ENCODE measurements at places on chromosomes 1 and 21. TPM values are rescaled to one million over a fixed set of nuclear protein-coding genes. Genes with fewer than 3 reads are reported as not detected.

DNA sequence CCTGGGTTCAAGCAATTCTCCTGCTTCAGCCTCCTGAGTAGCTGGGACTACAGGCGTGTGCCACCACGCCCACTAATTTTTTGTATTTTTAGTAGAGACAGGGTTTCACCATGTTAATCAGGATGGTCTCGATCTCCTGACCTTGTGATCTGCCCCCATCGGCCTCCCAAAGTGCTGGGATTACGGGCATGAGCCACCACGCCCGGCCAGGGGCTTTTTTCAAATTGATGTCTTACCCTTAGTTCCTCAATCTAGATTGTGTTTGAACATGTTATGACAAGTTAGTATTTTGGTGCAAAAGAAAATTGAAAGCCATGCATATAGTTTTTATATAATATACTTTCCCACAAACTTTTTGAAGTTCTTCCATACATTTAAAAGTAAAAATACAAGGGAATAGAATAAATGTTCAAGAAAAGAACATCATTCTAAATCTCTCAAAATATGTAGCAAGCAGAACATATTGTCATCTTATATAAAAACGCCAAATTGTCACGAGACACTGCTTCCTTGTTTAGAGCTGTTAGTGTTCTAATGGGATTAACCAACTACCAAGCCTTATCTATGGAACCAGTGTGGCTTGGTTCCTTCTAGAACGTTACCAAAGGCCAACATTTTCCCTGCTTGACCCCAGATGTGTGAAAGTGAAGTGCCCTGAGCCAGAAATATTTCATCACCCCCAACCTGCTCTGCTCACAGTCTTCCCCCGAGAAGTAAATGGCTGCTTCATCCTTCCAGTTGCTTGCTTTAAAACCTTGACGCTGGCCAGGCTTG is 9.5 kb upstream of the PLEKHM2 start:
- no peak for DNase-seq
- no peaks in the 10 kb centered on the region for H3K36me3 ChIP-seq
- no peak overlapping the region for H3K27ac ChIP-seq
- H3K27me3 ChIP-seq = no peaks in the 10 kb centered on the region
- H3K4me3 ChIP-seq = no peak overlapping the region

GRCh38 chr1:61282387-61282786 is 200.0 kb downstream of the NFIA start:
- no peak for DNase-seq
- no peaks in the 10 kb centered on the region for H3K4me1 ChIP-seq
- no peaks in the 10 kb centered on the region for H3K27me3 ChIP-seq
- H3K27ac ChIP-seq = no peak overlapping the region
- H3K4me3 ChIP-seq = no peak overlapping the region
- H3K36me3 ChIP-seq = no peaks in the 10 kb centered on the region

DNA sequence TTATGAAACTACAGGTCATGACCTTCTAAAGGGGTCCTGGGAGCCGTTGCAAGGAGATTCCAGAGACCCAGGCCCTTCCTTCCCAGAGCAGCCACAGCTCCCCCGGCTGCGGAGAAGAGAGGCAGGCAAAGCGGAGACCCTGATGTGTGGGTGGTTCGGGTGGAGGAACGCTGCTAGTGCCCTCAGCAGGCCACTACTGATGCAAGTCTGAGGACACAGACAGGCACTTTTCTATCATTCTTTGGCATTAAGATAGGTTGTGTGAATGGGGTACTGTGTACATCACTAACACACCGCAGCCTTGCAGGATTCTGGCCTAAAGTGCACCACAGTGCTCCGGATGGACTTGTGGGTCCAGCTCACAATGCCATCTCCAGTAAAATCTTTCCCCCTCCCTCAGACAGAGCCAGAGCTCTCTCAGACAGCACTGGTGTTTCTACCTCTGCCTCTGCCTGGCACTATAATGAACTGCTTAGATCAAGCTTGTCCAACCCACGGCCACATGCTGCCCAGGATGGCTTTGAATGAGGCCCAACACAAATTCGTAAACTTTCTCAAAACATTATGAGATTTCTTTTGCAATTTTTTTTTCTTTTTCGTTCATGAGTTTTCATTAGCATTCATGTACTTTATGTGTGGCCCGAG is 121.4 kb downstream of the TGFBR3 start:
- peaks cover 12% of the 10 kb centered on the region for H3K36me3 ChIP-seq
- H3K27ac ChIP-seq = peak overlapping the region; percentile 57
- H3K4me3 ChIP-seq = no peak overlapping the region
- peaks cover 12% of the 10 kb centered on the region for H3K4me1 ChIP-seq

The PLCH2 gene
- total RNA-seq = 2.8 TPM

GRCh38 chr21:44370027-44370735 is 16.8 kb downstream of the TRPM2 start:
- no peak overlapping the region for H3K27ac ChIP-seq
- H3K27me3 ChIP-seq = no peaks in the 10 kb centered on the region
- no peak for DNase-seq
- H3K4me3 ChIP-seq = no peak overlapping the region
- peaks cover 20% of the 10 kb centered on the region for H3K4me1 ChIP-seq

DNA sequence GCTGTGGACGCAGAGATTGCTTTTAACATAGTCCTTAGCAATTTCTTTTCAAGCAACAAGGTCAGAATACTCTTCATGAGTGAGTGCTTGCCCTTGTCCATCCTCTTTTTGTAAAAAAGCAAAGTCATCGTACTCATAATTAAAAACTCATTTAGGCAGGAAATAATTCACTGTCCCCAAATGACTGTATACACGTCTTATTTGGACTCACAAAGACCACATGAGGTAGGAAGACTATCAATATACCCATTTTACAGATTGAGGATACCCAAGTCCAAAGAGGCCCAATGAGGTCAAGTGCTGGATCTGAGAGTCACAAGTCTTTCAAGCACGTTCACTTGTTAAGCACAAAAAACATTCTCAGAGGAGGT is 13.2 kb downstream of the ITPKB start:
- peak overlapping the region; percentile 78 for H3K4me3 ChIP-seq
- H3K27me3 ChIP-seq = no peaks in the 10 kb centered on the region
- DNase-seq = no peak
- H3K27ac ChIP-seq = peak overlapping the region; percentile 90
- peaks cover 69% of the 10 kb centered on the region for H3K36me3 ChIP-seq

The CDA gene
- not detected for total RNA-seq

The NUDT4B gene
- total RNA-seq = 0.36 TPM

The SYT14 gene
- not detected for total RNA-seq

GRCh38 chr1:98355656-98356383 is 305.7 kb upstream of the SNX7 start:
- H3K27ac ChIP-seq = no peak overlapping the region
- no peaks in the 10 kb centered on the region for H3K4me1 ChIP-seq
- no peak for DNase-seq
- H3K36me3 ChIP-seq = no peaks in the 10 kb centered on the region
- peaks cover 2% of the 10 kb centered on the region for H3K27me3 ChIP-seq

The TRIM17 gene
- 2.8 TPM for total RNA-seq

The OLFML3 gene
- not detected for total RNA-seq

The CLCA4 gene
- not detected for total RNA-seq

DNA sequence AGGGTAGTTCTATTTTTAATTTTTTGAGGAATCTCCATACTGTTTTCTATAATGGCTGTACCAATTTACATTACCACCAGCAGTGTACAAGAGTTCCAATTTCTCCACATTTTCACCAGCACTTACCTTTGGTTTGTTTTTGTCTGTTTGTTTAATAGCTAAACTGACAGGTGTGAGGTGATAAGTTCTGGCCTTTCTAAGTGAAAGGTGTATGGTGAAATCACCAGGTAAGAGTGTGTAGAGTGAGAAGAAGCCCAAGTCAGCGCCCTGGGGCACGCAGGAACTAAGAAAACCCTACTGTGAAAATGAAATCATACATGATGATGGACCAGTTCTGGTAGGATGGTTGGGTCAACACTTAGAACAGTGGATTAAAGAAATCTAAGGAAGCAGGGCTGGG is 34.5 kb downstream of the BTG3 start:
- H3K27ac ChIP-seq = no peak overlapping the region
- peaks cover 13% of the 10 kb centered on the region for H3K27me3 ChIP-seq
- H3K4me3 ChIP-seq = no peak overlapping the region
- DNase-seq = no peak

GRCh38 chr1:246155923-246156322 is 351.2 kb downstream of the SMYD3 start:
- no peaks in the 10 kb centered on the region for H3K27me3 ChIP-seq
- no peaks in the 10 kb centered on the region for H3K36me3 ChIP-seq
- no peaks in the 10 kb centered on the region for H3K4me1 ChIP-seq
- H3K27ac ChIP-seq = no peak overlapping the region
- DNase-seq = no peak

- DNase-seq = no peak
- no peaks in the 10 kb centered on the region for H3K4me1 ChIP-seq
- H3K4me3 ChIP-seq = no peak overlapping the region
- H3K27me3 ChIP-seq = no peaks in the 10 kb centered on the region
- H3K36me3 ChIP-seq = no peaks in the 10 kb centered on the region
These were observed 53.6 kb downstream of the WARS2 start for GRCh38 chr1:119086830-119087229.

DNA sequence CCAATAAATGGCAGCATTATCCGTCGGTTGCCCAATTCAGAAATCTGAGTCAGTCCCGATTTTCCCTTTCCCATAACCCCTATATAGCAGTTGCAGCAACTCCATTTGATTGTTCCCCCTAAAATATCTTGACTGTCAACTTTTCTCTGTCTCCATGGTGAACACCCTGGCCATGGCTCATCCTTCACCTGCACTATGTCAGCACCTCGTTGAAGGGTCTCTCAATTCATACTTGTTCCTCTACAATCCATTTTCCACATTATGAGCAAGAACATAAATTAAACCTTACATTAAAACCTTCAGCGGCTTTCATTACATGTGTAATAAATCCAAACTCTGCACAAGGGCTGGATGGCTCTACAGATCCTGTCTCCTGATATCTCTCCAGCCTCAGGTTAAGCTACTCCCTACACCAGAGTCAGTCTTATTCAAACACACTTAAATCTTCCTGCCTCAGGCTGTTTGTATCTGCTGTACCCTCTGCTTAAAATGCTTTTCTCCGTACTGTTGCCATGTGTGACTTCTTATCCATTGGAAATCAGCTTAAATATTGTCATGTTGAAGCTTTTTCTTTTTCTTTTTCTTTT is 87.3 kb downstream of the BACH1 start:
- no peak overlapping the region for H3K27ac ChIP-seq
- no peaks in the 10 kb centered on the region for H3K36me3 ChIP-seq
- H3K4me3 ChIP-seq = no peak overlapping the region
- DNase-seq = no peak

GRCh38 chr1:198443365-198444233 is 96.9 kb downstream of the ATP6V1G3 start:
- H3K4me3 ChIP-seq = no peak overlapping the region
- no peak overlapping the region for H3K27ac ChIP-seq
- no peak for DNase-seq
- no peaks in the 10 kb centered on the region for H3K36me3 ChIP-seq
- peaks cover 11% of the 10 kb centered on the region for H3K27me3 ChIP-seq

DNA sequence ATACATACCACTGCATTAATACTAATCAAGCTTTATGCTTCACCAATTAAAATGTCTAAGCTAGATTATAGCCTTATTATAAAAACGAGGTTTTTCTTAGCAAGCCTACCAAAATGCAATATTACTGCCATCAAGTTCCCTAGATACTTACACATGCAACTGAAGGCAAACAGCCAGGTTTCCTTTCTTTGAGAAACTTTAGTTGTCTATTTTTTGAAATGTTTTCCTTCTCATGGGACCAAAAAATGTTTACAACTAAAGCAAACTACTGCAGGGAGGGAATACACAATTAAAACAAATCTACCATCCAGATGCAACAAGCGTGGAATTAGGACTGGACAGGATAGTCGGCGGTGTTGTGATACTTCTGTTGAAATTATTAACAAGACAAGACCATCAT is 1.3 kb downstream of the ZNF644 start:
- peaks cover 49% of the 10 kb centered on the region for H3K4me1 ChIP-seq
- peak overlapping the region; percentile 96 for H3K4me3 ChIP-seq
- H3K36me3 ChIP-seq = peaks cover 30% of the 10 kb centered on the region
- DNase-seq = no peak
- H3K27ac ChIP-seq = peak overlapping the region; percentile 92

GRCh38 chr1:223739366-223740037 is 27.2 kb downstream of the CAPN2 start:
- DNase-seq = no peak
- peaks cover 27% of the 10 kb centered on the region for H3K36me3 ChIP-seq
- H3K27ac ChIP-seq = no peak overlapping the region
- H3K4me3 ChIP-seq = no peak overlapping the region

The FALEC gene
- not detected for total RNA-seq

- H3K4me3 ChIP-seq = no peak overlapping the region
- H3K27ac ChIP-seq = no peak overlapping the region
- H3K27me3 ChIP-seq = no peaks in the 10 kb centered on the region
- no peak for DNase-seq
These were observed 45.4 kb downstream of the SMYD2 start for GRCh38 chr1:214326406-214326805.

The BRINP2 gene
- total RNA-seq = not detected

GRCh38 chr1:169999761-170000160 is 74.7 kb downstream of the KIFAP3 start:
- H3K27me3 ChIP-seq = no peaks in the 10 kb centered on the region
- H3K4me3 ChIP-seq = no peak overlapping the region
- H3K27ac ChIP-seq = no peak overlapping the region
- H3K4me1 ChIP-seq = no peaks in the 10 kb centered on the region
- no peaks in the 10 kb centered on the region for H3K36me3 ChIP-seq

GRCh38 chr1:160768295-160768657 is 27.7 kb upstream of the LY9 start:
- peaks cover 5% of the 10 kb centered on the region for H3K36me3 ChIP-seq
- H3K27me3 ChIP-seq = peaks cover 2% of the 10 kb centered on the region
- peaks cover 33% of the 10 kb centered on the region for H3K4me1 ChIP-seq
- peak; percentile 95 for DNase-seq

The TLR5 gene
- 0.09 TPM for total RNA-seq

DNA sequence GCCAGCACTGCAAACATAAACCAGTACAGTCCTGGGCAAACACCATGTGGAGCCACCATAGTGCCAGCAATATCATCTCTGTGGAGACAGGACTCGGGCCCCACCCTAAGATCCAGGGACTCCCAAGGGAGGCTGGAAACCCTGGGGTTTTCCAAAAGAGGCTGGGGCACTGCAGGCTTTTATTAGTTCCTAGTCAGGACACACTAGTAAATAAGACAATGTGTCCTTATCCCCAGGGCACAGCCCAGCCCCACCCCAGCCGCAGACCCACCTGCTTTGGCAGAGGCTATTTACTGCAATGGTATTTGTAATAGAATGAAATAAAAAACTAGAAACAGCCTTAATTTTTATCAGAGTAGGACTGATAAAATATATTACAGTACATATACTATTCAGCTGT is 486 bp upstream of the GJB3 start:
- H3K27me3 ChIP-seq = peaks cover 42% of the 10 kb centered on the region
- H3K4me3 ChIP-seq = no peak overlapping the region
- no peak for DNase-seq
- no peaks in the 10 kb centered on the region for H3K36me3 ChIP-seq
- H3K4me1 ChIP-seq = no peaks in the 10 kb centered on the region

- peaks cover 8% of the 10 kb centered on the region for H3K36me3 ChIP-seq
- no peak overlapping the region for H3K4me3 ChIP-seq
- no peak overlapping the region for H3K27ac ChIP-seq
- no peaks in the 10 kb centered on the region for H3K4me1 ChIP-seq
- H3K27me3 ChIP-seq = no peaks in the 10 kb centered on the region
- no peak for DNase-seq
These were observed 89.5 kb downstream of the SCMH1 start for GRCh38 chr1:41152622-41153044.

The OLIG2 gene
- total RNA-seq = not detected

The LRRC53 gene
- total RNA-seq = not detected

The IL19 gene
- total RNA-seq = not detected

- H3K4me1 ChIP-seq = peaks cover 38% of the 10 kb centered on the region
- no peaks in the 10 kb centered on the region for H3K36me3 ChIP-seq
- DNase-seq = peak; percentile 45
These were observed 9.9 kb upstream of the DIPK1A start for GRCh38 chr1:92970990-92971689.
